Renal cortex interstitium (tissue), 15 donors: ENCODE measurements at places on chromosomes 11 and 22. TPM values are rescaled to one million over a fixed set of nuclear protein-coding genes. Genes with fewer than 3 reads are reported as not detected.

Gene MRGPRX3
- not detected for polyA plus RNA-seq

Gene ASPHD2
- 3.6 TPM for polyA plus RNA-seq

Gene HYOU1
- 119 TPM for polyA plus RNA-seq

Gene MUC2
- 0.03 TPM for polyA plus RNA-seq

Gene KCNJ11
- 2.1 TPM for polyA plus RNA-seq

Gene INSC
- 0.33 TPM for polyA plus RNA-seq

Gene OR52I2
- polyA plus RNA-seq = not detected

Gene BEST1
- 3.5 TPM for polyA plus RNA-seq

Gene DERL3
- polyA plus RNA-seq = 3.8 TPM

Gene BLID
- not detected for polyA plus RNA-seq

Gene ARHGAP32
- 17.2 TPM for polyA plus RNA-seq

Gene AAMDC
- 43.2 TPM for polyA plus RNA-seq

Gene DRD4
- 2.0 TPM for polyA plus RNA-seq

Gene SLC15A3
- 19.1 TPM for polyA plus RNA-seq

Gene ENTHD1
- polyA plus RNA-seq = not detected

Gene KRTAP5-2
- polyA plus RNA-seq = not detected

Gene EED
- polyA plus RNA-seq = 44.0 TPM

Gene OR8D1
- not detected for polyA plus RNA-seq

Gene TPBGL
- polyA plus RNA-seq = 0.06 TPM

Gene CXCR5
- not detected for polyA plus RNA-seq

Gene ZNRF3
- polyA plus RNA-seq = 29.6 TPM

Gene OR51I1
- not detected for polyA plus RNA-seq

Gene SCARF2
- 22.5 TPM for polyA plus RNA-seq

Gene CSNK2A3
- 4.8 TPM for polyA plus RNA-seq

Gene USH1C
- polyA plus RNA-seq = 63.8 TPM

Gene KDM4E
- polyA plus RNA-seq = 0.30 TPM

Gene MS4A6A
- 21.1 TPM for polyA plus RNA-seq

Gene RIMBP3C
- polyA plus RNA-seq = 0.19 TPM

Gene APOL5
- not detected for polyA plus RNA-seq

Gene LINC01488
- 0.08 TPM for polyA plus RNA-seq

Gene SLCO2B1
- 7.5 TPM for polyA plus RNA-seq

Gene SLC16A8
- polyA plus RNA-seq = 1.4 TPM

Gene ZC3H7B
- polyA plus RNA-seq = 94.7 TPM

Gene SELENOO
- polyA plus RNA-seq = 31.1 TPM

Gene OR51B4
- 0.27 TPM for polyA plus RNA-seq

Gene RTN4RL2
- 3.9 TPM for polyA plus RNA-seq

Gene PRODH
- 25.2 TPM for polyA plus RNA-seq

Gene JAML
- 4.1 TPM for polyA plus RNA-seq

Gene BDNF
- 1.9 TPM for polyA plus RNA-seq

Gene LUZP2
- 1.7 TPM for polyA plus RNA-seq

Gene CYB5R2
- polyA plus RNA-seq = 28.8 TPM

Gene MYO7A
- polyA plus RNA-seq = 3.1 TPM

Gene SRSF8
- 60.2 TPM for polyA plus RNA-seq

Gene IGLL1
- polyA plus RNA-seq = 1.9 TPM

Gene MUC6
- 31.8 TPM for polyA plus RNA-seq

Gene PIWIL4
- 2.5 TPM for polyA plus RNA-seq

Gene OTOG
- 0.36 TPM for polyA plus RNA-seq

Gene CABP4
- polyA plus RNA-seq = 1.2 TPM

Gene EIF3L
- 1,103 TPM for polyA plus RNA-seq

Gene MS4A3
- polyA plus RNA-seq = 0.80 TPM

Gene FOLR3
- 2.2 TPM for polyA plus RNA-seq

Gene SULT4A1
- 2.9 TPM for polyA plus RNA-seq

Gene FAM83F
- 2.7 TPM for polyA plus RNA-seq
